ENCODE measurements at places on chromosomes 3 and 15.

DNA sequence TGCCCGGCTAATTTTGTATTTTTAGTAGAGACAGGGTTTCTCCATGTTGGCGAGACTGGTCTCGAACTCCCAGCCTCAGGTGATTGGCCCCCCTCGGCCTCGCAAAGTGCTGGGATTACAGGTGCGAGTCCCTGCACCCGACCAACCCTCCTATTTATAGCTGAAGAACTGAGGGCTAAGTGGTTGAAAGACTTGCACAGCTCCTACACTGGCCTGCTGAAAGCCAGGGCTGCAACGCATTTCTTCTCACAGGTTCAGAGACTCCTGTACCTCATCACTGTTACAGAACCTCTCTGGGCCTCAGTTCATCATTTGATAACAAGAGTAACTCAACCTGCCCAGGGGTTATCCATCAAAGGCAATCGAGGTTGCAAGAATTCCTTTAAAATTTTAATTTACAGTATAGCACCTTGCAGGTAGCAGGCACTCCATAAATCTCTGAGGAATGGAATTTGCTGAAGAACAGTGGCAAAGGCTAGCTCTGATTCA lies 626.5 kb upstream of the TBL1XR1 start:
- DNase-seq, result no peak

DNA sequence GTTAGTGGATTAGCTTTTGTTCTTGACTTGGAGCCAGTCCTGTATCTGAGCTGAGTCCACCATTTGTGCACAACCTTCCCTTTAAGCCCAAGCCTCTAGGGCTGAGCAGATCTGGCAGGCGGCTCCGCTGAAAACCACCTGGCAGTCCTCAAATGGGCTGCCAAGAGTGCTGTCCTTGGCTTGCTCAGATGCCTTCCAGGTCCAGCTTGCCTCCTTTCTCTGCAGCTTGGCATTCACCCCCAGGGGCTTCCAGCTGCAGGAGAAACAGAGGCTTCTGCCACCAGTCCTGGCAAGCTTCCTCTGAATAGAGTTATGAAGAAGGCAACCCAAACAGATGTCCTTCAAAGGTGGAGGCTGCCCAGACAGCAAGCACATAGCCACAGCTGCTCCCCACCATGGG lies 96.7 kb downstream of the LRTM1 start:
- no peak for DNase-seq

DNA sequence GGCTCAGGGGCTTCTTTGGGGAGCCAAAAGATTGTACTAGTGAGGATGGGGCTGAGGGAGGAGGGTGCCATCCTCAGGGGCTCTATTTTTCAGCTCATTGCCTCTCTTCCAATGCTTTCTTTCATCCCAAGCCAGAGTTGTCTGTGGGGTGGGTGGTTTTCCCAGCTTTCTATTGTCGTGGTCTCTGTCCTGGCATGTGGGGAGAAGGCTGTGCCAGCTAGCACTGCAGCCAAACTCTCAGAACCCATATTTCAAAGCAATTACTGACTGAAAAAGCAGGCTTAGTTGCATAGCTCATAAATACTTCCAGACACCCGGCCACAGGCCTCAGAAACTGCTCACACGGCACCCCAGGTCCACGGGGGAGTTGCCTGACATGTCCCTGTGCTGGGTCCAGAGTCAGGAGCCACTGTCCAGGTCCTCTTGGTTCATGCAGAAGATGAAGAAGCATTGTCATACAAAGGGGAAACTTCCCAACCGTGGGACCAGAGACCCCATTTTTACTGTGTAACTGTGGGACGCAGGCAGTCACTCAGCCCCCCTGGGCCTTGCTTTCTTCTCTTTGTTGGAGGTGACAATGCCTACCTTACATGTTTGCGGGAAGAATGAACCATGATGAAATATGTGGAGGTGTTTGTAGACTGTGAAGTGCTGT lies 27.6 kb downstream of the FGD5 start:
- DNase-seq, result no peak

DNA sequence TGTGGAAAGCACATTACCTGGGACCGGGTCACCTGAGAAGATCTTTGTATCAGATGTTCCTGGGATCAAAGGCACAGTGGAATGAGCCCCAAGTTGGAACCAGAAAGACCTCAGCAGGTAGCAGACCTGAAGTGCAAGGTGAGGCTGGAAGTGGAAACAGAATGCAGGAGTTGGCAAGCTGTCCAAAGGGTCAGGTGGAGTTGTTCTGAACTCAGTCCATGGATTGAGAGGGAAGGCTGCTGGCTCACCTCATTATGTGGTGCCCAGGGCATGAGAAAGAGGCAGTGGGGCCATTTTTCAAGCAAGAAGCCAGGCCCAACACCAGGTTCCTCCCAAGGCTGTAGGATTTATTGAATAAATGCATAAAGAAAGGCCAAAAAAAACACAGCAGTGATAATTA lies 49.3 kb downstream of the TMEM266 start:
- no peak for DNase-seq

DNA sequence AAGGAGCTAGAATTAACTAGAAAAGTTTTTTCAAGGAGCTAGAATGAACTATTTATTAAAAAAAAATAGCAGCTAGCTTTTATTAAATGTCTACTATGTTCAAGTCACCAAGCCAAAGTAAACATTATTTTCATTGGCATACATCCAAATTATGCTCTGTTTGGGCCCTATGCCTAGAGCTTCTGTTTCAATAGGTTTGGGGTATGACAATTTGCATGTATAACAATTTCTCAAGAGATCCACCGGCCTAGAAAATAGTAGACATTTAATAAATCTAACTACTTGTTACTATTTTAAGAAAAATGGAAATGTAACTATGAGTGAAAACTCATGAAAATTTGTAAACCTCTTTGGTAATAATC lies 8.0 kb downstream of the GABRR3 start:
- DNase-seq, result no peak

- DNase-seq, result no peak
Measured at GRCh38 chr3:111282024-111282423, 210.4 kb downstream of the NECTIN3 start.

All from stimulated activated CD4-positive, alpha-beta T cell treated with anti-CD3 and anti-CD28 coated beads, Interleukin-15, amount 100 ng/mL, for 48 hours (primary cell).